ENCODE measurements at places on chromosomes 12 and 14. TPM values are rescaled to one million over a fixed set of nuclear protein-coding genes. Genes with fewer than 3 reads are reported as not detected.

Gene OR6C75
- not detected for total RNA-seq

Gene ADAM21
- not detected for total RNA-seq

Gene MMP17
- total RNA-seq = 6.3 TPM

Gene EPYC
- total RNA-seq = 0.52 TPM

Gene PPFIA2
- 1.0 TPM for total RNA-seq

Gene DBX2
- under 0.01 TPM for total RNA-seq

Gene CCT2
- total RNA-seq = 158 TPM

Gene LTB4R2
- total RNA-seq = 1.6 TPM

Gene PSME1
- 89.8 TPM for total RNA-seq

Gene EEF1AKMT3
- 4.2 TPM for total RNA-seq

Gene LTB4R
- total RNA-seq = 2.1 TPM

Gene TMEM229B
- total RNA-seq = 0.52 TPM

Gene CLEC12A
- total RNA-seq = 0.52 TPM

Gene CABP1
- 0.52 TPM for total RNA-seq

Gene VRTN
- total RNA-seq = not detected

Gene CAPS2
- 6.8 TPM for total RNA-seq

Gene COX8C
- total RNA-seq = not detected

Gene AMDHD1
- total RNA-seq = under 0.01 TPM

Gene PLEKHA5
- total RNA-seq = 25.1 TPM

Gene PKP2
- 5.2 TPM for total RNA-seq

Gene POTEM
- total RNA-seq = not detected

Gene SLC39A5
- total RNA-seq = not detected

Gene ADGRD1
- total RNA-seq = 7.8 TPM
